ENCODE measurements at places on chromosomes 6 and 20.
A peak's percentile ranks its signal among the peaks of the same experiment; 100 is the strongest.

GRCh38 chr6:5141046-5141445 is 55.9 kb downstream of the PPP1R3G start:
- DNase-seq = no peak

GRCh38 chr6:113246186-113246585 is 611.0 kb upstream of the MARCKS start:
- no peak for DNase-seq

DNA sequence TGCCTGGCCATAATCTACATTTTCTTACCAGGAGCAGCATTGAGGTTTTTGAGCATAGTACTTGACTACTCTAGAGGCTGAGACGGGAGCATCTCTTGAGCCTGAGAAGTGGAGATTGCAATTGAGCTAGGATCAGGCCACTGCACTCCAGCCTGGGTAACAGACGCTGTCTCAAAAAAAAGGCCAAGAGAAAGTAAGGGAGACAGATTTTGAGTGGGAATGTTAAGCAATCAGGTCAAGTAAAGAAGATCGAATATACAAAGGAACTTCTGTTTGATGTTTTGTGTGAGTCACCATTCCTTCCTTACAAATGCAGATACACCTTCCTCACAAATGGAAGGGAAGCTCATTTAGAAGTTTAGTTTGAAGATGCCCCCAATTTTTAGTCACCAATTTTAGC is 4.4 kb downstream of the PNRC1 start:
- DNase-seq = no peak

- no peak for DNase-seq
Measured at GRCh38 chr6:149809798-149810197, 54.4 kb downstream of the LRP11 start.

DNA sequence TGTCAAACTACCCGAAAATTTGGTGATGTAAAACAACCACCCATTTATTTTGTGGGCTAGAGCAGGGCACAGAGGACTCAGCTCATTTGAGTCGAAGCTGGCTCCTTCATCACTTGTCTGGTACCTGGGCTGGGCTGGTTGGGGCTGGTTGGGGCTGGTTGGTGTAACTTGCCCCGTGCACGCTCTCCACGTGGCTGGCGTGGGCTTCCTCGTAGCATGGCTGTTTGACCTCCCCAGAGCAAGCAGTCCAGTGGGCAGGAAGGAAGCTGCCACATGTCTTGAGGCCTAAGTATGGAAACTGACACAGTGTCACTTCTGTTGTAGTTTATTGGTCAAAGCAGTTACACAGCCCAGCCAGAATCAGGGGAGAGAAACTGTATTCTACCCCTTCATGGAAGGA is 27.1 kb downstream of the BCAS4 start:
- DNase-seq = no peak

- DNase-seq = no peak
Measured at GRCh38 chr6:39075010-39075686, 26.6 kb downstream of the GLP1R start.

- no peak for DNase-seq
Measured at GRCh38 chr20:8662433-8662954, 406.4 kb upstream of the PLCB4 start.

DNA sequence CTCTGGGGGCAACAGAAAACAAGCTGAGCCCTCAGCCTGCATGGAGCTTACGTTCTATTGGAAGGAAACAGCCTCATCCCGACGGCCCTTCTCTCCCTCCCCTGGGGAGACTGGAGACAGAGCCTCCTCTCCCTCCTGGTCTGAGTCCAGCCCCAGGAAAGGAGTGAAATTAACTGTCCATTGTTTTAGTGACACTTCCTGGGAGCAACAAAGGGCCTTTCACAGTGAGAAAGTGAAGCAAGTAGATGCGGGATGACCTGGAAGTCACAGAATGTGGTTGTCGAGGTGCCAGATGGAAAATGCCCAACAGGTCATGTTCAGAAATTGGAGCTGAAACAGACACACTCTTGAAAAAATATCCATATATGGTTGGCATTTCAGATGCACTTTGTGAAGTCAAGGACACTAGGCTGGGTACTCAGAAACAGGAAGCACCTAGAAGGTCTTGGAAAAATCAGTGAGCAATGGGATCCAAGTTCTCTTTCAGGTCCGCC is 77.8 kb downstream of the TFAP2C start:
- DNase-seq = no peak

- DNase-seq = no peak
Measured at GRCh38 chr6:94597487-94597886, 979.8 kb upstream of the MANEA start.

GRCh38 chr20:36097337-36098151 is 57.0 kb upstream of the EPB41L1 start:
- no peak for DNase-seq

DNA sequence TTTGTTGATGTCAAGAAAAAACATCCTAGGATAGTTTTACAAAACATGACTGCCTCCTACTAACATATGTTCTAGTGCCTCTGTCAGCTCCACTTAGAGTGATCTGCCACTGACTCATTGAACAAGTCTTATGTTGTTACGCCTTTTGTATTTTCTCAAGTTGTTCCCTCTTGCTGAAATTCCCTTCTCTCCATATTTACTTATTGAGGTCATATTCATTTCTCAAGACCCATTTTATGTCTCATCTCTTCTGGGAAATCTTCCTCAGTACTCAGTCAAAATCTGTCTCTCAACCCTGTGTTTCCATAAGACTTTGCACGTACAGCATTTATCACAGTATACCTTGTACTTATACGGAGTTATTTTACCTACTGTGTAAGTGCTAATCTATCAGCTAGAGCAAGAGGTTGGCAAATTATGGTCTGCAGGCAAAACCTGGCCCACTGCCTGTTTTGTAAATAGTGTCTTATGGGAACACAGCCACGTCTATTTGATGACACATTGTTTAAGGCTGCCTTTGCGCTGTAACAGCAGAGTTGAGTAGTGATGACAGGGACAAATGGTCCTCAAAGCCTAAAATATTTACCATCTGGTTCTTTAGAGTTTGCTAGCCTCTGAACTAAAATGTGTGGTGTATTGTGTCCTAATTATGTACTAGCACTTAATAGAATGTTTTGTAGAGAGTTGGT is 83.4 kb downstream of the ADGRB3 start:
- no peak for DNase-seq

DNA sequence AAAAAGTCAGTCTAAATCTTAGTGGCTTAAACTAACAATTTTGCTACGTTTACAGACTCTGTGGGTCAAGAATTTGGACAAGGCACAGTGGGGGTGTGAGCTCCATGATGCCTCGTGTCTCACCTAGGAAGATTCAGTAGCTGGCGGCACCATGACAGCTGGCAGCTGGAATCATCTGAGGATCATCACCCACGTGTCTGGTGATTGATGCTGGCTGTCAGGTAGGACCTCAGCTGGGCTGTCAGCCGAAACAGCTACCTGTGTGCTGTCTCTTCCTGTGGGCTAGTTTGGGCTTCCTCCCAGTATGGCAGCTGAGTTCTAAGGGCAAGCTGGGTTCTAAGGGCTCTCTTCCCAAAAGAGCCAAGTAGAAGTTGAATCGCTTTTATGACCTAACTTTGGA is 26.4 kb upstream of the DLGAP4 start:
- no peak for DNase-seq

DNA sequence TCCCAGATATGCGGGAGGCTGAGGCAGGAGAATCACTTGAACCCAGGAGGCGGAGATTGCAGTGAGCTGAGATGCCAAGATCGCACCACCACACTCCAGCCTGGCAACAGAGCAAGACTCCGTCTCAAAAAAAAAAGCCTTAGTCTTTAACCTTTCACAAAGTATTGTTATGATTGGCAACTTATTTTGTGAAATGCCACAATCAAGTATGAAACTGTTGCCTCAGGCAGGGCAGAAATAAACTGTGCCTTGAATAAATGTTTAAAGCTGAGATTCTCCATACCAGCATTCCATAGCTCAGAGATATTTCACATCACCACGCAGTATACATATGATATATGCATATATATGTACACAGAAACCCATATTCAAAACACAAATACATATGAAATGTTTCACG is 120.1 kb upstream of the CCDC28A start:
- no peak for DNase-seq

DNA sequence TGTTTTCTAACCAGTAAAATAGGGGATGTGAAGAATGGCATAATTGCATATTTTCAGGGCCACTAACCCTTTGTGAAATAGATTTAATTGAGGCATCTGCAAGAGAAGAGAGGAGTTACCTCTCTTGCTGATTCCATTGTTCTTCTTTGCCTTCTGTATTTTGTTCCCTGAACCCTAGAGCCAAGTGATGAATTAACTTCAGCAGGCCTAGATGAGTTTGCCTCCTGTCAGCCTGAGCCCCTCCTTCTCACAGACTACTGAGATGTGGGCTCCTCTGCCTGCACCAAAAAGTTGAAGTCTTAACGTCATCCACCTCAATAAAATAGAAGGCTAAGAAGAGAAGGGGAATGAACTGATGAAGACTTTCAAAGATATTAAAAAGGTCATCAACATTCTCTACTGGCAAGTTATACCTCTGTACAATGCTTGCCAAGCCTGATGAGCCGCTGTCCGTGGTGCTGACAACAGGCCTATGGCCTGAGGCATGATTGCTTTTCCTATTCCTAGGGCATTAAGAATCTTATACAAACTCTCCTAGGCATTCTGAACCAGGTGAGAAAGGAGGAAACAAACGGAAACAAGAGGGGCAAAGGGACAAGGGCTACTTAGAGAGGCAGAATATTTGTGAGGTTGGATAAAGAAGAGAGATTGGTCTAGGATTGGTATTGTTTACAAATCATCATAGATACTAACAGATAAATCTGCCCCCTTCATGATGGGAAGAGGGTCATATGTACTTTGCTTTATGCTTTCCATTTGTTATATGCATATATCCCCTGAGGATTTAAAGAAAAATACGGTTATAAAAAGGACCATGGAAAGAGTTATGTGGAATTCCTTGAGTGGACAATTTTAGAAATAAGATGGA is 46.8 kb downstream of the CD24 start:
- peak; percentile 15 for DNase-seq

DNA sequence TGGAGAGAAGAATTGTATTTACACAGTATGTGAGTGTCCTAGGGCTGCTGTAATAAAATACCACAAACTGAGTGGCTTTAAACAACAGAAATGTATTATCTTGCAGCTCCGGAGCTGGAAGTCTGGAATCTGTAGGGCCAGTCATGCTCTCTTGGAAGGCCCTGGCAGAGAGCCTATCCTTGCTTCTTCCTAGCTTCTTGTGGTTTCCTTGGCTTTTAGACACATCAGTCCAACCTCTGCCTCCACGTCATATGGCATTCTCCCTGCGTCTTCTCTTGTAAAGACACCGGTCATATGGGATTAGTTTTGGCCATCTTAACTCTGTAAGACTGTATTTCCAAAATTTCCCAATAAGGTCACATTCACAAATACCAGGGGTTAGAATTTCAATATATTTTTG is 10.8 kb downstream of the FNDC1 start:
- DNase-seq = no peak

- no peak for DNase-seq
Measured at GRCh38 chr6:133179481-133179880, 61.7 kb upstream of the EYA4 start.

DNA sequence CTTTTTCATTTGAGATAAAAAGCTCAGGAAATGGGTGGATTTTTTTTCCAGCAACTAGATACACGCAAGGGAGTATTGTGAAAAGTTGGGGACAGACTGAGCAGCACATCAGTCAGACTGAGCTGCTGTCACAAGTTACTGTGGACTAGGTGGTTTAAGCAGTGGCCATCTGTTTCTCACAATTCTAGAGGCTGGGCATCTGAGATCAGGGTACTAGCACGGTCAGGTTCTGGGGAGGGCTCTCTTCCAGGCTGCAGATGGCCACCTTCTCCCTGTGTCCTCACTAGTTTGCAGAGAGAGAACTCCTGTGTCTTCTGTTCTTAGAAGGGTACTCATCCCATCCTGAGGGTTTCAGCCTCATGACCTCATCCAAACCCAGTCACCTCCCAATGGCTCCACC is 178.3 kb downstream of the SYNDIG1 start:
- DNase-seq = no peak

- no peak for DNase-seq
Measured at GRCh38 chr6:18561037-18561750, 174.0 kb downstream of the RNF144B start.

DNA sequence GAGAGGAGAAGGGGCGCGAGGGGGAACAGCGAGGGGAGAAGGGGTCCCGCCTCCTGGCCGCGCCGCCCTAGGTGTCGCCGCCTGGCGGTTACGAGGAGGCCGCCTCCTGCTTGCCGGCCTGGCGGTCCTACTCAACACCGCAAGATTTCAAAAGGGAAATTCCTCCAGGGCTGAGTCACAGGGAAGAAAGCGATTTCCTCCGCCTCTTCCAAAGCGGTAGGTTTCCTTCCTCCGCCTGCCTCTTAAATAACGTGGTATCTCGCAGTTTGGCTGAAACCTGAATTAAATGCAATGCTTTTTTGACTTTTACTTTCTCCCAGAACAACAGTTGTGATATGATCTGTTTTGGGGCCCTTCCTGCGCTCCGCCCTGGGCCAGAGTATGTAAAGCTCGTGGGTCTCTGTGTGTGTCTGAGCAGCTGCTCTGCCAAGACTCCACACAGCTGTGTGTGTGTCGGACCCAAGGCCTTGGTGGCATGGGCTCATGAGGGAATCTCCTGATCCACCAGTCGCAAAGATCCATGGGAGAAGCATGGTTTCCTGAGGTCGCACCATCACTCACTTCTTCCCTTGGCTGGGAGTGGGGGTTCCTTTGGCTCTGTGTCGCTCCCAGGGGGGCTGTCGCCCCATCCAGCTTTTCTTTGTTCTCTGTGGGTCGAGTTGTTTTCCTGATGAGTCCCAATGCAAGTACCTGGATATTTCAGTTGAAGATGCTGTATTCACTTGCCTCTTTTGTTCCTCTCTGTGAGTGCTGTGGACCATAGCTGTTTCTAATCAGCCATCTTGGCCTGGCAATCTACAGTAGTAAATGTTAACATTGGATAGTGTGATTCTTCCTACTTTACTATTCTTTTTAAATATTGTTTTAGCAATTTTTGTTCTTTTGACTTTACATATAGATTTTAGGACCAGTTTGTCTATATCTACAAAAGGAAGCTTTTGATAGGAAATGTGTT is 31.6 kb upstream of the NOTCH4 start:
- peak; percentile 81 for DNase-seq

DNA sequence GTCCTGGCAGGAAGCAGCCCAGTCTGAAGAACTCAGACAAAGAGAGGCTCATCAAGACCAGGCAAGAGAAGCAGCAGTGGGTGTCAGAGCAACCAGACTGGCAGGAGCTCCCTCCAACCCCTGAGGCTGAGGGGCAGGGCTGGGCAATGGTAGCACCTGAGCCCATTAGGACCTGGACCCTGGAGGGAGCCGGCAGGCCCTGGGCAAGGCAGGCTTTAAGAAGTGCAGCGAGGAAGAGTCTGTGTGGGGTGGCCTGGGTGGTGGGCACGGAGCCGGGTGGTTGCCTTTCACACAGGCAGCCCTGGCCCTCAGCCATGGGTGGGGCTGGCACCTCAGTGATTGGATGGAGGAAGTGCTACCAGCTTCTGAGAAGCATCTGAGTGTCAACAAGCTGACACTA is 33.1 kb upstream of the IRF4 start:
- no peak for DNase-seq

- DNase-seq = no peak
Measured at GRCh38 chr6:13005994-13006393, 289.4 kb downstream of the PHACTR1 start.

DNA sequence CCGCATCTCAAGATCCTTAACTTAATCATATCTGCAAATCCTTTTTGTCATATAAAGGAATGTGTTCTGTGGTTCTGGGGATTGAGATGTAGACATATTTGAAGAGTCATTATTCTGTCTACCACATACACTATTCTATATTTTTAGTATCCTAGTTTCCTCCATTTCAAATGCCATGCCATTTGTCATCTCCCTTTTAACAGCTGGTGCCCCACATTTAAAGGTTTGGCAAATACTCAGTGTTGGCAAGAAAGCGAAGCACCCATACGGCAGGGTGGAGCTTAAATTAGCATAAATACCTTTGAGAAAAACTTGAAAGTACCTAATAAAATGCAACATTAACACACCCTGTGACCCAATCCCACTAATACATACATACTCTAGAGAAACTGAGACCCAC is 31.7 kb downstream of the PAK5 start:
- DNase-seq = no peak
